ENCODE measurements at places on chromosomes 6 and 20. TPM values are rescaled to one million over a fixed set of nuclear protein-coding genes. Genes with fewer than 3 reads are reported as not detected.

DNA sequence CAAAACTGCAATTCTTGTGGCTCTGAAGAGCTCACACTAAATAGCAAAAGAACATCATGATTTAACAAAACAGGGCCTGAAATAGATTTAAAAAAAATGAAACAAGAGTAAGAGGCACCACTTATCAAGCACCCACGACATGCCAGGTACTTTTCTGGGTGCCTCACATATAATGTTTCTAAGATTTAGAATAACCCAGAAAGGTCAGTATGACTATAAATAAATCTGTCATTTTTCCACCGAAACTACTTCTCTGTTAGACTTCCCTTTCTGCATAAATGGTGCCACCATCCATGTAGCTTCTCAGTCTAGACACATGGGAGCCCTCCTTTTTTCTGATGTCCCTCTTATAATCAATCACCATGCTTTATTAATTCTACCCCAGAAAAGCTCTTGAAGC, 652.4 kb upstream of the CHD6 start:
- no peak for DNase-seq

- DNase-seq, result no peak
Observed at GRCh38 chr6:693723-694009, 727 bp upstream of the EXOC2 start.

DNA sequence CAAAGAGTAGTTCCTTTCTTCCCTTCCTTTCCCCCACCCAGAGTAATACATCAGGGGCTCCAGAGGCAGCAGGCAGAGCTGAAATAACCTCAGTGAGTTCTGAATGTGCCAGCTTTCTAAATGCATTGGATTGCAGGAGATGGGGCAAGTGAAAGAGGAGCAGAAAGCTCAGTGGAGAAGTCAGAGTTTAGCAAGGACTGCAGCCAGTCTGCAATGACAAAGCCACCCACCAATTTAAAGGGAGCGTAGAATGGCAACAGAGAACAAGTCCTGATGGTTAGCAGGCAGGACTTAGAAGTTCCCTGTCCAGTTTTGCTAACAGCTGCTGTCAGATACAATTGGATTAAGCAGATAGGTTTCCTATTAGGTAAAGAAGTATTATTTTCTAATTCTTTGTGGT, 203.4 kb upstream of the RIN2 start:
- no peak for DNase-seq

The NKAPL gene
- 0.91 TPM for polyA plus RNA-seq

The CNKSR3 gene
- polyA plus RNA-seq, result 33.1 TPM

GRCh38 chr20:54929191-54929590, 453.8 kb downstream of the DOK5 start:
- no peak for DNase-seq

- no peak for DNase-seq
Observed at GRCh38 chr6:153484056-153484455, 353.0 kb upstream of the RGS17 start.

- DNase-seq, result no peak
Observed at GRCh38 chr20:10780901-10781300, 107.1 kb upstream of the JAG1 start.

GRCh38 chr6:11779329-11780096, 910 bp upstream of the ADTRP start:
- DNase-seq, result no peak

- DNase-seq, result no peak
Observed at GRCh38 chr6:75220357-75220756, 14.5 kb upstream of the COL12A1 start.

DNA sequence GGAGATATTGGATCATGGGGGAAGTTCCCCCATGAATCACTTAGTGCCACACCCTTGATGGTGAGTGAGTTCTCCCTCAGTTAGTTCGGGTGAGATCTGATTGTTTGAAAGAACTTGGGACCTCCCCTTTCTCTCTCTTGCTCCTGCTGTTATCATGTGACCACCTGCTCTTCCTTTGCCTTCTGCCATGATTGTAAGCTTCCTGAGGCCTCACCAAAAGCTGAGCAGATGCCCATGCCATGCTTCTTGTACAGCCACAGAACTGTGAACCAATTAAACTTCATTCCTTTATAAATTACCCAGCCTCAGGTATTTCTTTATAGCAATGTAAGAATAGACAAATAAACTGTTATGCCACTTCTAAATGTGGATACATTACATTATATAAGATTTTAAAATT, 686.7 kb upstream of the MARCKS start:
- DNase-seq, result no peak

The TSPO2 gene
- polyA plus RNA-seq, result 2.1 TPM

The SDCBP2 gene
- 2.4 TPM for polyA plus RNA-seq

The RAMACL gene
- polyA plus RNA-seq, result 0.23 TPM

The COL19A1 gene
- 2.1 TPM for polyA plus RNA-seq

DNA sequence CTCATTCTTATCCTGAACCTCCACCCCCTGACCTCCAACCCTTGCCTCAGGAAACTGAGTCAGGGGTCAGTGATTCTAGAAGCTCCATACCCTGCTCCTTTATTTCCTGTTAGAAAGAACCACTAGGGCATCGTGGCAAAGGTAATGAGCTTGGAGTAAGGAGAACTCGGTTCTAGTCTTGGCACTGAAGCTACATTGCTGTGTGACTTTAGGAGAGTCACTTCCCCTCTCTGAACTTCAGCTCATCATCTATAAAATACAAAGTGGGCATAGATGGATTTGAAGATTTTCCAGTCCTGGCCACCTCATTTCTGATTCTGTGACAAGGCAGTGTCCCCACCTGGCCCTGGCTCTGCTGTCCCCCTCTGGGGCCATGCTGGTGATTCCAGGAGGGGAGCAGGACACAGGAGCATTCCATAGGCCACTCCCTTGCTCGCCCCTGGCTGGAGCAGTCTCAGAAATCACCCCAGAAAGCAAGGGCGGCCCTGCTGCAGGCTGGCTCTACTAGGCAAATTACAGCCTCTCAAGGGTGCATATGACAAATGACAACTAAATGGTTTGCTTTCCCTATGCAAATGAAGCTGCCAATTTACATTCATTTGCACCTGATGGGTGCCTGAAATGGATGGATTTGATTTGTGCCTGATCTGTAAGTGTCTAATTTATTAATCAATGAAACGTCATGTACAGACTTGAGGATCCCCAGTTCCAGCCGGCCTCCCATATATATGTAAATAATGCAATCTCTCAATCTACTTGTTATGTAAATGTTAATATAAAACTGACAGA, 62.2 kb downstream of the LRFN2 start:
- no peak for DNase-seq

DNA sequence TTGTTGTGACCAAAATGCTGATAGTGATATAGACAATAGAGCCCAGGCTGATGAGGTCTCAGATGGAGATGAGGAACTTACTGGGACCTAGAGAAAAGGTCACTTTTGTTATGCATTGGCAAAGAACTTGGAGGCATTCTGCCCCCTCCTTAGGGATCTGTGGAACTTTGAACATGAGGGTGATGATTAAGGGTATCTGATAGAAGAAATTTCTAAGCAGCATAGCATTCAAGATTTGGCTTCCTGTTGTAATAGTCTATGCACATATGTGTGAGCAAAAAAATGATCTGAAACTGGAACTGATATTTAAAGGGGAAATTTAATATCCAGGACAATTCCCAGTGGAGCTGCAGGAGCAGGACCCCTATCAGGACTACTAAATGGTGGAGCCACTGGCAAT, 17.1 kb downstream of the HLA-A start:
- DNase-seq, result no peak

DNA sequence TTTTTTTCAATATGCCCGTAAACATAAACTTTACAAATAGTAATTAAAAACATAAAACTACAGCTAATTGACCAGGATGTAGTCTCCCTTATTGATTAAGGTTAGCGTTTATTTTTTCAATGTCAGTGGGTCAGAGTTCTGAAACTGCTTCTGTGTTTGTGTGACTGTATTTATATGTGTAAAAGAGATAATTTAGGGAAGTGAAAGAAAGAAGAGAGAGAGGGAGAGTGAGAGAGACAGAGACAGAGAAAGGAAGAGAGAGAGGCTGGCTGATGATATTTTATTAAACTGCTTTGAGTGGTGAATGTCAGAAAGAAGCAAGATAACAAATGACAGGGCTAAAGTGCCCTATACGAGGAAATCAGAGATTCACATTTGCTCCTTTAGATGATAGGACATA, 266.1 kb upstream of the PTCHD4 start:
- DNase-seq, result no peak

The TSHZ2 gene
- polyA plus RNA-seq, result 11.8 TPM

GRCh38 chr20:35277127-35277526, 795 bp downstream of the MMP24OS start:
- DNase-seq, result no peak

DNA sequence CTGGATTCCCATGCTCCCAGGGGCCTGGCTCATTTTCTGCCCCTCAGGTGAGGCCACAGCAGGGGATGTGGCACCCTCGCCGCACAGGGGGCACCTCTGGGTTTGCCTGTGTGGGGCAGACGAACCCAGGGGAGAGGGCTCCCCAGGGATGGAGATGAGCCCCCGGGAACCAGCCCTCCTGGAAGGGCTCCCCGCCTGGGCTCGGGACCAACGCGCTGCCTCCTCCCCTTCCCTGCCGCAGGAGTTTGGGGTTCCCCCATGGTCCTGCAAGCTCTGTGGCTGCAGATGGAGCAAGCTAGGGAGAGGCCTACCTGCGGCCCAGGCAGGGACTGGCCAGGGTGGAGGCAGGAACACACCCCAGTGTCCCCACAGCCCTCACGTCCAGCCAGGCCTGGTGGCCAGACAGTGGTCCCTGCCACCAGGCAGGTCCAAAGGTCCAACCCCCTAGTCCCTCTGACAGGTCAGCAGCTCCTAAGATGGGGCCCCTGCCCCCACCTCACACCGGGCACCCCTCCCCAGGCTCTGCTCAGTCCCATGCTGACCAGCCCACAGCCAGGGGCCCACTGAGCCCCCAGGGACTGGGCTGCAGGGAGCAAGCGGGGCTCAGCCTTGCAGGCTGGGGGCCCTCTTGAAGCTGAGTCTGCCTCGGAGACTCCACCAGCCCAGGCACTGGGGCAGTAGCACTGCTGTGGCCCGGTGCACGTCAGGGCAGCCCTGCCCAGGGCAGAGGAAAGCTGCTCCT, 13.7 kb downstream of the LAMA5 start:
- DNase-seq, result no peak

DNA sequence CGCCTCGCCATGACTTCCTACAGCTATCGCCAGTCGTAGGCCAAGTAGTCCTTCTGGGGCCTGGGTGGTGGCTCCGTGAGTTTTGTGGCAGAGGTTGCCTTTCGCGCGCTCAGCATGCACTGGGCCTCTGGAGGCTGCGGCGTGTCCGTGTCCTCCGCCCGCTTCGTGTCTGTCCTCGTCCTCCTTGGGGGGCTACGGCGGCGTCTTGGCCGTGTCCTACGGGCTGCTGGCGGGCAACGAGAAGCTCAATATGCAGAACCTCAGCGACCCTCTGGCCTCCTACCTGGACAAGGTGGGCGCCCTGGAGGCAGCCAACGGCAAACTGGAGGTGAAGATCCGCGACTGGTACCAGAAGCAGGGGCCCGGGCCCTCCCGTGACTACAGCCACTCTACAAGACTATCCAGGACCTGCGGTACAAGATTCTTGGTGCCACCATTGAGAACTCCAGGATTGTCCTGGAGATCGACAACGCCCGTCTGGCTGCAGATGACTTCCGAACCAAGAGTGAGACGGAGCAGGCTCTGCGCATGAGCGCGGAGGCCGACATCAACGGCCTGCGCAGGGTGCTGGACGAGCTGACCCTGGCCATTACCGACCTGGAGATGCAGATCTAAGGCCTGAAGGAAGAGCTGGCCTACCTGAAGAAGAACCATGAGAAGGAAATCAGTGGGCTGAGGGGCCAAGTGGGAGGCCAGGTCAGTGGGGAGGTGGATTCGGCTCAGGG, 296.3 kb downstream of the OGFRL1 start:
- DNase-seq, result no peak

GRCh38 chr20:23298155-23298554, 52.4 kb upstream of the NXT1 start:
- DNase-seq, result no peak

DNA sequence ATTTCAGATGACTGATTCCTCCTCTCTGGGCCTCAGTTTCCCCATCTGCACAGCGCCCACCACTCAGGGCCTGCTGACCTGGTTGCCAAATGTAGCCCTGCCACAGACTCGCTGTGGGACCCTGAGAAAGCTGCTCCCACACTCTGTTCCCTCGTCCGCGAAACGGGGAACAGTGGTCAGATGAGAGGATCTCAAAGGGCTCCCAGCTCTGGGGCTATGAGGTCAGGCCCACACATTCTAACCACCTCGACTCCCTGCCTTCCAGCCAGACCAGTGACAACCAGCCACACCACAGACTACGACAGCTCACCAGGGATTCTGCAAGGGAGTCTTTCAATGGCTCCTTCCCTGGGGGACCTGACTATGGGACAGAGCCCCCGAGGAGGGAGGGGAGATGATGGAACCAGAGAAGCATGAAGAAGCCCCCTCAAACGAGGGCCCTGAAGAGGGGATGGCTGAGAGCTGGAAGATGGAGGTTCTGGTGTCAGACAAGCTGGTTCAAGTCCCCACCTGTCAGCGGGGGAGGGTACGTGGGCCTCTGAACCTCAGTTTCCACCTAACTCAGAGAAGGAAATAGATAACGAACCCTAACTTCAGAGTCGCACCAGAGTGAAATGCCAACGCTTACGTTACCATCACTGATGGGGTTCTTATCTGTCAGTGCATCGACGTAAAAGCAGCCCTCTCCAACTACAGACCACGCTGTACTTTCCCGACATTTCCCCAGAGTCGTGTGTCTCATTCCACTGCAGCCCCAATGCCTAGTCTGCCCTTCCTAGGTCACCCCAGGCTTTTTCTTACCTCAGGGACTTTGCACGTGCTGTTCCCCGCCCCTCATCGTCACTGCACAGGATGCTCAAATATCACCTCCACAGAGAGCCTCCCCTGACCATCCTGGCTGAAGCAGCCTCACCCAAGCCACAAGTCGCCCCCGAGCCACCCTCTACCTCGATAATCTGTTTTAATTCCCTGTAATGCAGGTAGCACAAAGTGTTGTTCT, 60.5 kb downstream of the PREX1 start:
- DNase-seq, result no peak

DNA sequence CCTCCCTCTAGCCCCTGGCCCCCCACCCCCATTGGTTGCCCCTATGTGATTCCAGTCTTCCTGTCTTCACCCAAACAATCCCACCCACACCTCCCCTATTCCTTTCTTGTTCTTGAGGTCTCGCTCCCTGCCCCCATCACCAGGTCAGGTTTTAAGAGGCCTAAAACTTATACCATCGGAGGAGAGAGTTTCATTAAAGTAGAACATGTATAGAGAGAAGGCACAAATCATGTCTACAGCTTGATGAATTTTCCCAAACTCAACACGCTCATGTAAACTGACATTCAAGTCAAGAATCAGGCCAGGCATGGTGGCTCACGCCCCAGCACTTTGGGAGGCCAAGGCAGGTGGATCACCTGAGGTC, 44.5 kb downstream of the TGM2 start:
- no peak for DNase-seq

GRCh38 chr6:149863698-149864577, at the start of gene LRP11:
Gene LRP11, minus strand, starts transcription at chr6:149864359. Its CDS starts 339 bp downstream, at chr6:149864020.
- DNase-seq, result peak; percentile 78
